IPS DF 19.7 (cell line): ENCODE measurements at places on chromosomes 1 and 21.

- DNase-seq = no peak
These were observed 5.6 kb downstream of the LPAR3 start for GRCh38 chr1:84887261-84887934.

DNA sequence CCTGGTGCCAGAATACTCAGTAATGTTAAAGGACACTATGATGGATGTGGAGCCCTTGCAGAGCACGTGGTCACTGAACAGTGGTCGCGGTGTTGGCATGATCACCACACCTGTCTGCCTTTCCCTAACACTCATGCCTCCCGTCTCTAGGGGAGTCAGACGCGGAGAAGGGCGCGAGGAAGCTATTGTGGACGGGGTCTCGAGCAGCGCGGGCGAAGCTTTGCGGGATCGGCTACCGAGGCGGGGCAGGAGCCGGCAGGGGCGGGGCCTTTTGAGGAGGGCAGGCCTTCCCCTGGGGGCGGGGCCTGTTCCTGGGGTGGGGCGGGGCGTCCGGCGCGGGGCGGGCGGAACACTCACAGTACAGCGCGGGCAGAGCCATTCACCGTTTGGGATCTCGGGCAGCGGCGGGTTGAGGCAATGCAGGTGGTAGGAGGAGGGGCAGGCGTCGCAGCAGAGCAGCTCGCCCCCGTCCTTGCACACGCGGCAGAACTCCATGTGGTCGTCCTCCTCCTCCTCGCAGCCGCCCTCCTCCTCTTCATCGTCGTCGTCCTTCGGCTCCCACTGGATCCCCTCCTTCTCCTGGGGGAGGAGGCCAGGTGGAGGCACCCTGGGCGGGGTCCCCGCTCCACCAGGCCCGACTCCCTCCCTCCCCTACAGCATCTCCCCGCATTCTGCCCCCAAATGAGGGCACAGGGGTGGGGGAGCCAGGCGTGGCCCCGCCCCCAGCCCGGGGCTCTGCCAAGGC, 31.5 kb downstream of the CHD5 start:
- DNase-seq = peak; percentile 65

GRCh38 chr1:203038217-203038741, 12.0 kb downstream of the PPFIA4 start:
- no peak for DNase-seq

- DNase-seq = no peak
These were observed 19.5 kb upstream of the TENT5C start for GRCh38 chr1:117586337-117586736.

DNA sequence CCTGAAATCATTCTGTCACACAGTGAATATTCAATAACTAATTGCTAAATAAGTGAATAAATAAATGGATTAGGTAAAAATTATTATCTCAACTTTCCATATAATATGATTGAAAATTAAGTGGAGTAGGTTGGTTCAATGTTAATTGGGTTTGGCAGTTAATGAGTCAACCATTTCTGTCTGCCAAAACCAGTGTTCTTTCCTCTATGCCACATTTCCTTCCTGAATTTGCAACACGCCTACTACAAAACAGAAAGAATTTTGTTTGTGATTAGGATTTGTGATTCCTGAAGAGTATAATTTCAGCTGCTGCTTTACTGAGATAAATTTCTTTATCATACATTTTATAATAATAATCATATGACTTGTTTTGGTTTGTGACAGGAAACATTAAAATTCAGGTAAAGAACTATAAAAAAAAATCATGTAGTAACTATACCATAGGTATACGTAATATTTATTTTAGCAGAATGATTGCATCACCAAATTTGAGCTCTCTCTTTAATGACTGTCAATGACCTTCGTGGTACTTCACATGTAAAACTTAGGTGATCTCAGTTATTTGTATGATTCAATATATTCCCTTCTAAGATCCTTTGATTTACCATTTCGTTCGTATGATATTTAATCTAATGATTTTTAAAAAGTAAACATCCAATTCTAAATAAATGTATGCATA, 241.3 kb downstream of the KCNT2 start:
- no peak for DNase-seq

DNA sequence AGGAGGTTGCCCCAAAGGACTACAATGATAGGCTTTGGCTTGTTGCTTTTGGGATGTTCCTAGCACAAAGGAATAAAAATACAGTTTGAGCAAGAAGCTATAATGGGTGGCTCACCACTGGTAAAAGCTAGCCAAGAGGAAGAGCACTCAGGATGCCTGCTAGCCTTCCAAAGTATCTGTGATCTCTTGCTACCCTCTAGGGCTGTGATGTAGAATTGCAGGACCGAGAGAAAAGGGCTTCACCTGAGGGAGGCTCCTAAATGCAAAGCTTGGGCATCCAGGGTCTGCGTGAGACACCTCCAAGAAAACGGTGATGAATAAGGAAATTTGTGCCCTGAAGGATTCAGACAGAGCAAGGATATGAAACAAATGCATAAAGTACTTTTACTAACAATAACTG, 17.7 kb downstream of the IVL start:
- DNase-seq = no peak

- DNase-seq = no peak
These were observed 3.3 kb upstream of the SLAMF8 start for GRCh38 chr1:159823406-159823805.

GRCh38 chr1:234743791-234744611, 134.0 kb upstream of the IRF2BP2 start:
- no peak for DNase-seq

DNA sequence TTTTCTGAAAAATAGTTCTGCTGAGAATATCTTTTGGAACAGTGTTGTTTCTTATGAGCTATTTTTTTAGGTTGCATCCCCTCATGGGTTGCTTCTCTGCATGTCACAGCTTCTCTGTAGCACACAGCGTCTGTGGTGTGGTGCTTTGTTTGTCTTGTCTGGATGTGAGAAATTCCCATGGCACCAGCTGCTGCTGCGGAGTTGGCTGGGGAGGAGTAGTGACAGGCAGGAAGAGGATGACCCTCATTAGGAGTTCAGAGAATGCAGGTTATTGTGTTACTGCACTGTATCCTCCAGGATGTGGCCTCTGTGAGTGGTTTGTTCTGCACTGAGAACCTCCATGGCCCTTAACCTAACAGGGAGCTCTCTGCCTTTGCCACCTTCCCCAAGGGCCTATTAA, 64.8 kb downstream of the TSEN15 start:
- DNase-seq = no peak

DNA sequence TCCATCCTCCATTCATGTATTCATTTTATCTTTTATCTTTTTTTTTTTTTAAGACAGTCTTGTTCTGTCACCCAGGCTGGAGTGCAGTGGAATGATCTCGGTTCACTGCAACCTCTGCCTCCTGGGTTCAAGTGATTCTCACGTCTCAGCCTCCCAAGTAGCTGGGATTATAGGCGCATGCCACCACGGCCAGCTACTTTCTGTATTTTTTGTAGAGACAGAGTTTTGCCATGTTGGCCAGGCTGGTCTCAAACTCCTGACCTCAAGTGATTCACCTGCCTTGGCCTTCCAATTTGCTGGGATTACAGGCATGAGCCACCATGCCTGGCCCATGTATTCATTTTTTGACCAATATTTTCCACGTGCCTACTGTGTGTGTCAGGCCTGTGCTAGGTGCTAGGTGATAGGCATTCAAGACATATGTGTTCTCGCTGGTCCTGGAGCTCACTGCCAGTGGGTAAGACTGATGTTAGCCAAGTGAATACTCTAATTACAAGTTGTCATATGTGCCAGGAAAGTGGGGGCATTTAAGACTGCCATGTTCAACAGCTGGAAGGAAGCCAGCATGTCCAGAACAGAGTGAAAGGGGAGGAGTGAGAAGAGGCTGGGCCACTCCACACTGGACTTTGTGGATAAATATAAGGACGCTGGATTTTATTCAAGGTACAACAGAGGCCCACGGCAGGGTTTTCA, 5.3 kb upstream of the CELSR2 start:
- no peak for DNase-seq

- no peak for DNase-seq
These were observed 35.3 kb upstream of the CACYBP start for GRCh38 chr1:174964261-174964971.

DNA sequence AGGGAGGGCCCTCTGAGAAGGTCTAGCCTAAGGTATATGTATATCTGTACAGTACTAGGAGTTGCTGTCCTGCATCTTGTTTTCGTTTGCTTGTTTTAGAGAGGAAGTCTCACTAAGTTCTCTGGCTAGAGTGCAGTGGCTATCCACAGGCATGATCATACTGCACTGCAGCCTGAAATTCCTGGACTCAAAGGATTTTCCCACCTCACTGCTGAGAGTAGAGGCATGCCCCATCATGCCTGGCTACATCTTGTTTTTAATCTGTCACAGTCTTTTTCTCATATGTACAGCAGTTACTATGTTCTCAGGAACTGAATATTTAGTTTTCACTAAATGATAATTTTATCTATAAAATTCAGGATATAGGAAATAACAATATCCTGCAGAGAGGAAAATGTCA, 15.3 kb upstream of the PYHIN1 start:
- DNase-seq = no peak

GRCh38 chr1:229905031-229905545, 161.9 kb upstream of the GALNT2 start:
- DNase-seq = no peak

GRCh38 chr1:225581186-225581585, 71.7 kb downstream of the ENAH start:
- no peak for DNase-seq

GRCh38 chr1:83571536-83571935, 427.4 kb downstream of the TTLL7 start:
- no peak for DNase-seq

- no peak for DNase-seq
These were observed 69.5 kb upstream of the CLDN14 start for GRCh38 chr21:36549470-36549869.

DNA sequence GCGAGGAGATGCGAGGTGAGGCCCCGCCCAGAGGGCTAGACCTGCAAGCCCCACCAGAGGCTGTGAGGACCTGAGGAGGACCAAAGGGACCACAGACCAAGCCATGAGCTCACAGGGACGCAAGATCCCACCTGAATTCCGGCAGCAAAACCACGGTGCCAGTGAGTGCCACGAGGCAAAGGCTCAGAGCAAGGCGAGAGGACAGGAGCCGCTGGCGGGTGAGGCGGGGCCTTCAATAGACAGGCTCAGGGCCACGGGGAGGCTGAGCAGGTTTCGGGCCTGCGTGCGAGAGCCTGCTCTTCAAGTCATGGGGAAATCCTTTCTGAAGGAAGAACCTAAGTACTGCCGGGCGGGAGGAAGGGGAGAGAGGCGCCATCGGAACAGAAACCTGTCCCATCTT, 7.1 kb upstream of the TMEM240 start:
- no peak for DNase-seq

DNA sequence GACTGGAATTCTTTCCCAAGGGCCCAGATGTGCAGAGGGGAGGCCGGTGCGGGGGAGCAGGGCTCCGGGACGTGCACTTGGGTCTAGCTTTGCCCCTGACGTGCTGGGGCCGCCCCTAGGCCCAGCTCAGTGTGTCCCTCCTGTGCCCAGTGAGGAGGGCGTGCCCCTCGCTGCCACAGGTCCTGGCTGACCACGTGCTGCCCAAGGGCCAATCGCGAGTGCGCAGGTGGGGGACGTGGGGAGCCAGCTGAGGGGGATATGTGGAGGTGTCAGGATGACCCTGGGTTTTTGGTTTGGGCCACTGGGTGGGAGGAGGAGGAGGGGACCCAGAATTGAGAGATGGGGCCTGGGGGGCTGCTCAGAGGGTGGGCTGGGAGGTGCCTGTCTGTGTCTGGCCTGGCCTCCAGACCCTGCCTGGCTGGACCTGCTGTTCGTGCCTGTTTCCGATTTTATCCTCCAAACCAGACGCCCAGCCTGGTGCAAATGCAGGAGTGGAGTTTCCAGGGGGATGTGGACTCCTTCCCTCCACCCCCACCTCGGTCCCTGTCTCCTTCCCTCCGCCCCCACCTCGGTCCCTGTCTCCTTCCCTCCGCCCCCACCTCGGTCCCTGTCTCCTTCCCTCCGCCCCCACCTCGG, 6.1 kb upstream of the RNF223 start:
- no peak for DNase-seq

GRCh38 chr1:58943776-58944175, 159.9 kb upstream of the JUN start:
- no peak for DNase-seq

- no peak for DNase-seq
These were observed 151.7 kb downstream of the DAB1 start for GRCh38 chr1:57272150-57272549.

DNA sequence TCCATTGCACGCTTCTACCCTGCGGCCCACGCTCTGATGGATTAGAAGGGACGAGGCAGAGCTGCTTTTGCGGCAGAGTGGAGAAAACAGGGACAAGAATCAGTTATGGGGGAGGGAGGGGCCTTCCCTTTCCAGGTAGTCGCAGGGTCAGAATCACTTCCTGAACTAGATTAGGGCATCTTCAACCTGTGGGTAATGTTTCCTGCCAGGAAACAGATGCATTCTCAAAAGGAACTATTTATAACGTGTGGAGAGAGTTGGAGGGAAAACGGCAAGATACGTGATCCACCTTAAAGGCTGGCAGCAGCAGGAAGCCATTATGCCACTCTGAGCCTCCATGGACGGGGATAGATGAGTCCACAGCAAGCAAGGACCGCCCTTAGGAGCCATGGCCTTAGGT, 59.9 kb upstream of the CNTN2 start:
- no peak for DNase-seq

DNA sequence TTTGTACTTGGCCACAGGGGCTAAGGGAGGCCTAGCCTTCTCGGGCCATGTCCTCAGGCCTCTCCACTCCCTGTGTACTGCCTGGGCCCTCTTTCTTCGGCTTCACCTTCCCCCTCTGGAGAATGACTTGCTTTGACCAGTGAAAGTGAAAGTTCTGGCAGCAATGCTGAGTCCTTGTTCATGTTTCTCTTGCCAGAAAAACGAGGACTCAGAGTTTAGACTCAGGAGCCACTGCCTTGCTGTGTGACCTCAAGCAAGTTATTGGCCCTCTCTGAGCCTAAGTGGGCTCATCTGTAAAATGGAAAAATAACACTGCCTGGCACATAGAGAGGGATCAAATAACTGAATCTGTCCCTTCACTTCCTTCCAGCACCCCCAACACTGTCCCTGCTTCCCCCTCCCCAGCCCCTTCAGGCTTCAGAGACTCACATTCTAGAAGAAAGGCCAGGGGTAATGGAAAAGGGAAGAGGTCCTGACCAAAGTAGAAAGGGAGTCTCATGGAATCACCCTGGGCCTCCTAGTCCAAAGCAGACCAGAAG, 1.5 kb downstream of the C1QA start:
- DNase-seq = no peak

DNA sequence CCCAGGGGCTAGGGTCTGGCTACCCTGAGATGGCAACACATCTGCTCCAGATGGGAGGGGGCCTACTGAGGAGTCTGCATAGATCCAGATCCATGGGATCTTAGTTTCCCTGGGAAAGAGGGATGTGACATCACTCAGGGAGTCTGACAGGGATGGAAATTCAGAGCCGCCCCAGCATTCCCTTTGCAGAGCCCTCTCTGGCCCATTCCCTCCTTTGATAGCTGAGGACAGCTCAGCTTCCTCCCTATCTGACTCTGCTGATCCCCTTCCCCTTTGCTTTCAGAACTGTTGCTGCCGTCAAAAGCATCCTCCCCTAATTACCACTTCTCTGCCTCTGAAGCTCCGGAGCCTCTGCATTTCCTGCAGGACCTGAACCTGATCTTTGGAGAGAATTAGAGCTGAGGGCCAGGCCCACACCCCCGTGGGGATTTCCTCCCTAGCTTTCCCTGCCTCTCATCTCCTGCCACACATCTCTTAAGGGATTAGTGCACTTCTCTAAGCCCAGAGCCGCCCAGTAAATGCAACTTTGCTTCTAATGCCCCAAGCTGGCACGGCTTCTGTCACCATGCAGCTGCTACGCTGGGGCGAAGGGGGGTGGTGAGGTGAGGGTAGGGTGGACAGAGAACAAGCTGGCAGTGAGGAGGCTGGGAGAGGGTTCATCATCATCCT, 9.5 kb upstream of the ASCL5 start:
- DNase-seq = no peak
